ENCODE measurements at places on chromosomes 12 and 14.

DNA sequence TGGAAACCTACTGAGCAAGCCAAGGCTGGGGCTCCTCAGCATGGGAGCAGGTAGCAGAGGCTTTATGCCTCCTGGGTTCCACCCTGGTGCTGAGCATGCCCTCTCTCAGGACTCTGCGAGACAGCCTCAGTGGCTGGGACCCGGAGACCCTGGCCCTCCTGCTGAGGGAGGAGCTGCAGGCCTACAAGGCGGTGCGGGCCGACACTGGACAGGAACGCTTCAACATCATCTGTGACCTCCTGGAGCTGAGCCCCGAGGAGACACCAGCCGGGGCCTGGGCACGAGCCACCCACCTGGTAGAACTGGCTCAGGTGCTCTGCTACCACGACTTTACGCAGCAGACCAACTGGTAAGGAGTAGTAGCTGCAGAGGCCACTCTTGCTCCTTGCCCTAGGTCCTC lies 8.4 kb downstream of the ESPL1 start:
- no peak for DNase-seq

- DNase-seq: no peak
Measured at GRCh38 chr12:4421590-4422031, 24.0 kb downstream of the FGF6 start.

DNA sequence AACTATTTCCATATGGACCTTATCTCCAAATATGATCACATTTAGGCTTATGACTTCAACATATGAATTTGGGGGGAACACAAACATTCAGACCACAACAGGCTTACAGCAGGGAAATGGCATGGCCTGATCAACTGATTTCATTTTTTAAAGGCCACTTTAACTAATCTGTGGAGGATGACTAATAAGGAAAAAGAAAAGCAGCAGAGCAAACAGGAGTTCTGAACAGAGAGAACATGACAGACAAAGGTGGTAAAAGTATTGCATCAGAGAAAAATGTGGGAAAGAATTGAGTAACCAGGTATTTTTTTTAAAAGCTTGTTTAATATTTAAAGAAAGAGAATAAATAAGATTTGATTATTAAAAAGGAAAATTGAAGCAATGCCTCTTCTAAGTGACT lies 366.1 kb upstream of the TMPO start:
- DNase-seq: no peak

GRCh38 chr12:57242691-57243454 lies 8.1 kb downstream of the STAC3 start:
- DNase-seq: peak; percentile 76

DNA sequence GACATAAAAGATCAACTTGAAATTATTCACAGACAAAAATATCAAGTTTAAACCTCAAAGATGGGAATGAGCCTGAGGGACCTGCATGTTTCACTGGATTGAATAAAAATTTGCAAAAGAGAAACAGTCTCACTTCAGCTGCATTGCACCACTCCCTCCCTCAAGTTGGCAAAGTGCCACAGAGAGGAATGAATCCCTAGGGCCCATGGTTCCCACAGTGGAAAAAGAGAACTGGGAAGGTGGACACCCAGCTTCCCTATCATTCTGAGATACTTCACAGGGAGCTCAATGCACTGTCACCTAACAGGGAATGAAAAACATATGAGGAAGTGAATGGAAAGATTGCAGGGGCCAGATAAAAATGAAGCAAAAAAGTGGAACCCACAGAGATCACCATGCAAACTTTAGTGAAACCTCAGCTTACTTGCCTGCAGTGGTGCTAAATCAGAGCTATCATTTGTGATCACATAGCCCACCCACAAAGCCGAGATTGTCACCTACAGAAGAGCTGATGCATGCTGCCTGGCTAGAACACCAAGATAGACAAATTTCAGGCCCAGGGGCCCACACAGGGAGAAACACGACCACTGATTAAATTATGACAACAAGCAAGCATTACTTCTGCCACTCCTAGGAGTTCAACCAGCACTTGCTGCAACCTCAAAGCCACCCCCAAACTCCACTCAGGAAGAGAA lies 911.3 kb downstream of the LRFN5 start:
- DNase-seq: no peak

- DNase-seq: no peak
Measured at GRCh38 chr12:122830517-122831214, 4.6 kb upstream of the HIP1R start.

- DNase-seq: peak; percentile 43
Measured at GRCh38 chr14:33475623-33476022, 475.3 kb downstream of the EGLN3 start.

- DNase-seq: no peak
Measured at GRCh38 chr14:66315548-66315947, 170.6 kb upstream of the CCDC196 start.

DNA sequence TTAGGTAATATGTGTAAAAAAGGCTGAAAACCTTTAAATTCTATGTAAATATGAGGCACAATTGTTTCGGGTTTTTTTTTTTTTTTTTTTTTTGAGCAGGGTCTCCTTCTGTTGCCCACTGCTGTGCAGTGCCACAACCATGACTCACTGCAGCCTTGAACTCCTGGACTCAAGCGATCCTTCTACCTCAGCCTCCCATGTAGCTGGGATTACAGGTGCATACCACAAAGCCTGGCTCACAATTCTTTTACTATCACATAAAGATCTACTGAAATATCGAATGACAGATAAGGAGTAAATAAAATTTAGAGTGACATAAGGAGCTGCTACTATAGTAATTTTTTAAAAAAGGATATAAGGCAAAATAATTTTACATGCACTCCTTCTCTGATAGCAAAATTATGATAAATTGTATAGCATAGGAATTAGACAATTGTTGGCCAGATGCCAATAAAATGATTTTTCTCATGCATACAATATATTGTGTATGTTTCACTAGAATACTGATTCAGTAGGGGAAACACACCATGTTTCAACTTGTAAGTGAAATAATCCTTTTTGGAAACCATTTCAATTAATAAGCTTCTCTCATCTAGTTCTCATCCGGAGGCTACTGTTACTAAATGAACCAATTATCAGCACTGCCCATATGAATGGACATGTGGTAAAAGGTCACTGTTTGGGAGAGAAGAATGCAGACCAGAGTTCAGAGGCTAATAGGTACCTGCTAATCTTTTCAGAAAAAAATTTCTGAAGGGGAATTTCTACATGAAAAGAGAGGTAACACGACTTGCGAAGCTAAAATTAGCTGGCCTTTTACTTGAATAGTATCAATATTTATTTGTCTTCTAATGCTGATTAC lies 108.4 kb downstream of the PPP1R12A start:
- no peak for DNase-seq

GRCh38 chr12:9343731-9344130 lies 135.5 kb upstream of the PZP start:
- peak; percentile 66 for DNase-seq

- no peak for DNase-seq
Measured at GRCh38 chr14:67411370-67411769, 595 bp downstream of the PLEK2 start.

GRCh38 chr12:65637774-65638173 lies 186.5 kb upstream of the HMGA2 start:
- no peak for DNase-seq

DNA sequence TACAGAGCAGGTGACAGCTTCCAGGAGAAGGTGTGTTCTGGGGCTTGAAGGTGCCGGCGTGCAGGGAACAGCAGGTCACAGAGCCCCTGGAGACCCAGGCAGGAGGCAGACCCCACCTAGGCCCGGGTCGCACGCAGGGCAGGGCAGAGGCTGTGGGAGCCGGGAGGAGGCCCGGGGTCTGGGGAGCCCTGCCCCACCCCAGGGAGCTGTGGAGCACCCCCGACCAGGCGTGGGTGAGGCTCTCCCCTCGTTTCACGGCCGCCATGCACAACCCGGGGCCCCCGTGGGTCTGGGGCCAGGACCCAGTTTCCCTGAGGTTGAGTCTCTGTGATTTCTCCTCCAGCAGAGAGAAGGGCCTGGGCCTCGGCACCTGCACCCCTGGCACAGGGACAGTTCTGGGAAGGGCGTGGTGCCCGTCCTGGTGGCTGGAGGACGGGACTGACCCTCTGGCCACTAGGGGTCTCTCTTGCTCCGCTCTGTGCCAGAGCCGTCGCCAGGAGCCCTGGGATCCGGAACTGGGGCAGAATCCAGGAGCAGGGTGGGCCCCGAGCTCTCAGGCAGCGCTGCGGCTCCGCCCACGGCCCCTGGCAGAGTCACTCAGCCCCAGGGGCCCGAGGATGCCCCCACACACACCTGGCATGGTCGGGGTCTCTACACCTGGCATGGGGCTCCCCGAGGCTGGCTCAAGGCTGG lies 75.2 kb upstream of the FBRSL1 start:
- peak; percentile 90 for DNase-seq

DNA sequence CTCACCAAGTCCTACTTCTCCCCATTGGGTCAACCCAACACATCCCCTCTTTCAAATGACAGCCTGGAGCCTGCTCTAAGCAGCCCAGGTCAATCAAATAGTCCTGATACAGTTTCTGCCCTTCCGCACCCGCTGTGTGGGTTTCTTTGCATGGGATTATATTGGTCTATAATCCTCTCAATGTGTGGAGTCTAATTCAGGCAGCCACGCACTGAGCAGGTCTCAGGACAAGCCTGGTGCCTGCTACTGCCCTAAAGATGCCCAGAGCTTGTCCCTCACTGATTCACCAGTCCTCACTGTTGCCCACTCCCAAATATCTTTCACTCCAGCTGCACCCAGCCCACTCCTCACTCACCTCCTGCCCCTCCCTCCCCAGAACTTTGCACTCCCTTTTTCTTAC lies 16.4 kb downstream of the ACTN1 start:
- DNase-seq: no peak

DNA sequence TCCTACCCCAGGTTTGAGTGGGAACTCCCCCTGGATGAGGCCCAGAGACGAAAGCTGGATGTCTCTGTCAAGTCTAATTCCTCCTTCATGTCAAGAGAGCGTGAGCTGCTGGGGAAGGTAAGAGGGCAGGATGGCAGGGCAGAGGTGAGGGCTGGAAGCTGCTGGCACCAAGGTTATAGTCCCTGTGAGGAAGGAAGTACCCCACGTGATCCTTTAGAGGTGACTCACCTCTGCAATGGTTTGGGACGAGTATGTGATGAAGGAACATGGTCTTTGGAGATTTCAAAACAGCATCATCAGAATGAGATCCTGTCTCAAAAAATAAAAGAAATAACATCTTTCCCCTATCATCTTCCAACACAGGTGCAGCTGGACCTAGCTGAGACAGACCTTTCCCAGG lies 9.2 kb upstream of the MYL6B start:
- DNase-seq: no peak

DNA sequence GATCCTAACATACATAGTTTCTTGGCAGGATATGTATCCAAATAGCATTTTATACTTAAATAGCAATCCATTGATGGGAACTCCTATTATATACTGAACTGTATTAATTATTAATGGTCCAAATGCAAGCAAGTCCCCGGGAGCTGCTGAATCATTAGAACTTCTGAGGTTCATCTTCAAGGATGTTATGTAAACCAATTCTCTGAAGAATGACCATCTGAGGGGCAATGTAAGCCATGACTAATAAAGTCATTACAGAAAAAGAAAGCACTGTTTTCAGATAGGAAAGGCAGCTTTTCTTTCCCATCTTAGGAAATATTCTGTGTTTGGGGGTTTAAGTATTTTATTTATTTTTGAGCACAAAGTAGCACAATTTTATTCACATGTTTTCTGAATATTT lies 166.1 kb upstream of the SLC16A7 start:
- no peak for DNase-seq
